ENCODE measurements at places on chromosomes 5 and 9.

DNA sequence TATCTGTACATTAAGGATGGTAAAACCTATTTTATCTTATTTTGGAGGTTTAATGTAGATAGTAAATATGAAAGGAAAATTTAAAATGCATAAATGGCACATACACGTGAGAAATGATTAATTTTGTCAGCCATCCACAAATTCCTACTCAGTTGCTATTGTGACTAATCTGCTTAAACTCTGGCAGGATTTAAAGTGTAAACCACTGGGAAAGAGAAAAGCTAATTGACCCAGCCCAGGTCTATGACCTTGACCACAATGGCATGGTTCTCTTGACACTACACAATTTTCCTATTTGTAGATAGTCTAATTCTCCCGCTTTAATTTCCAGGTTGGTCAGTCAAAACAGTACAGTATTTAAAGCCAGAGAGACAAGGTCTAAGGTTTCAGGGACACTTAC, 459.0 kb upstream of the KLF4 start:
- no peak for DNase-seq

DNA sequence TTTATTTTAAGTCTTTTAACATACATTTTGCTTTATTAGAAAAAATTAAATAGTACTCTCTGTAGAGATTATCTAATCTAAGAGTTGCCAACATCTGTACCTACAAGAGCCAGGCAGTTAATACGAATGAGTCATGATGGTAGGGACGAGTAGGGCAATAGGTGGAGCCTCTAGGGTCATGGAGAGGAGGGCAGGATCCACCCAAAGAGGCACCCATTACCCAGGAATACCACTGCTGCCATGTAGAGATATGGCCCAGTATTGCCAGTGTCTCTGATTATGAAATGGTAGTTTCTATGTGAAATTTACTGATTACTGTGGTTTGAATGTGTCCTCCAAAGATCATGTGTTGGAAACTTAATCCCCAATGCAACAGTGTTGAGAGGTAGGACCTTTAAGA, 170.4 kb downstream of the PIK3R1 start:
- DNase-seq, result peak; percentile 87

GRCh38 chr5:176185133-176185733, 53.0 kb upstream of the SIMC1 start:
- DNase-seq, result no peak

DNA sequence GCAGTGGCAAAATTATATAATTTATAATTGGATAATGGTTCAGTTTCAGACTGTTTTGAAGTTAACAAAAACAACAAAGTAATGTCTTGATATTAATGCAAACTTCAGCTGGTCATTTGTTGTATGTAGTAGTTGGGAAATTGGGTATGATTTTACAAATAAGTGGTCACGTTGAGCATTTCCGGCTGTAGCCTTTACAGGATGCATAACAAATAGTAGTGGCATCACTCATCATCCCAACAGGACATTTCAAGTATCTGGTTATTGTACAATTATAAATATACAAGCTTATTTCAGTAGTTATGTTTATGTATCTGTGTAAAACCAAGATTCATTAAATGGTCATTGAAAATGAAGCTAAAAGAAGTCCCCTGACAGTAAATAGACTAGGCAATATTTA, 72.9 kb downstream of the SMIM15 start:
- no peak for DNase-seq

- peak; percentile 62 for DNase-seq
Observed at GRCh38 chr5:144189800-144190429, 19.2 kb downstream of the KCTD16 start.

GRCh38 chr9:9170439-9171134, 1371.0 kb upstream of the DMAC1 start:
- DNase-seq, result no peak

DNA sequence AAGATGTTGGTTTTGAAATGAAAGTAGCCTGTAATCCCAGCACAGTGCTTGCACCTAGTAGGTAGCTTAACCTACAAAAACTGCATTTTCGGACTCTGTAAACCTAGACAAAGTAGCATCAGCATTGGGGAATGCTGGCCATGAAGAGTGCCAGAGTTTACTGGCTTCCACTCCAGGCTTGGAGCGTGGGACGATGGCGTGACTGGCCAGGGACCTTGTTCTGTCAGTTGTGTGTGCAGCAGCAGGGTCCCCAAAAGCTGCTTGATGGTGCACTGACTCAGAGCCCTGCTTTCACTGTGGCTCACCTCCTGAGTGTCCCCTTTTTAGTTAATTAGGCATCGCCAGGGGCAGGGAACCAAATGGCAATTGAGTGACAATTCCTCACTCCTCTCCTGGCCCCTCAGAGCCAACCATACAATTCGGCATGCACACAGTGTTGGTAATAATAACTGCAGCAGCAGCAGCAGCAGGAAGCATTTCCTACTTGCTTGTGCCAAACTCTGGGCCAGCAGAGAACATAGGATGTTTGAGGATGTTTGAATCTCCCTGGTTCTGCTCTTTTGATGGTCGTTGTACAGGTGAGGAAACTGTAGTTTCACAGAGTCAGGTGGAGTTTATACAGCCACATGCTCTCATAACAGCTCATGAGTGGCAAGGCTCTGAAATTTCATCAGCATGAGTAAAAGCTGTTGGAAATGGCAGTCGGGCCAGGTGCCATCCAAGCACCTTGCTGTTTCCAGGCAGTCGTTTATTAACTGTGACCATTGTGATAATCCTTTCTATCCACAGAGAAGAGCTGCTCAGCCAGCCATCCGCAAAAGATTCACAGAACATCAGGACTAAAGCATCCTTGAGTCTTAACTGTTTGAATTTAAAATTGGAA, 4.2 kb downstream of the UBE2QL1 start:
- no peak for DNase-seq

- no peak for DNase-seq
Observed at GRCh38 chr5:2334719-2335118, 416.8 kb downstream of the IRX2 start.

- DNase-seq, result no peak
Observed at GRCh38 chr5:144531188-144531587, 360.5 kb downstream of the KCTD16 start.

- DNase-seq, result peak; percentile 62
Observed at GRCh38 chr5:163407034-163407655, 30.2 kb upstream of the CCNG1 start.

GRCh38 chr9:28941856-28942255, 1368.6 kb upstream of the C9orf72 start:
- DNase-seq, result no peak

DNA sequence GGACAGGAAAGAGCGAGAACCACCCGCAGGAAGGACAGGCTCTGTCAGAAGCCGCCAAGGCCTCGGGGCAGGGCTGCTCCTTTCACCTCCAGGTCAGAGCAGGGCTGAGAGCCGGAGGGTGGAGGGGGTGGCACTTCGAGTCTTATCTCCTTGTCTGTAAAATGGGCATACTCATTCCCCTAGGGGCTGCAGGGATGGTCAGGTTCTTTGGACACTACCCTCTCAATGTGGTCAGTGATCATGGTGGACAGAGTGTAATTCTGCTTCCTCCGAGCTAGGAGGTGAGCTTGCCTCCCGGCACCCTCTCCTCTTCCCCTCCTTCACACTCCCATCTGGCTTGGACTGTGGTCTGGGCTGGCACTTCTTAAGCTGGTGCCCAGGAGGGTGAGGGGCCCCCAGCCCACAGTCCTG, 39.6 kb downstream of the RGS3 start:
- no peak for DNase-seq

DNA sequence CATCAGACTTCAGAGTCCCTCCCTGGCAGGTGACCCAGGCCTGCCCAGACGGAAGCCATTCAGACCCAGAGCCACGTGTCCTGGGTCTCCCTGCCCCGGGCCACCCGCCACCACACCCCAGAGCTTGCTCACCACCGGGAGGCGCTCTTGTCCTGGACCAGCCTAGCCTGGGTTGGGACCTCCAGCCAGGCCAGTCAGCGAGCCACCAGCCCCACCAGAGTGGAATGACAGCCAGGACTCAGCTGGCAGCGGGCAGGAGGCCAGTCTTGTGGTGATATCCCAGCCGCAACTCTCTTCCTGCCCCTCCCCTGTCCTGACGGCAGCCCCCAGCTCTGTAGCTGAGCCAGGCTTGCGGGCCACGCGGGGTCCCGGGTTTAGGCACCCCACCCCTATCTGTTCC, 1.7 kb upstream of the PTGDS start:
- DNase-seq, result peak; percentile 98

DNA sequence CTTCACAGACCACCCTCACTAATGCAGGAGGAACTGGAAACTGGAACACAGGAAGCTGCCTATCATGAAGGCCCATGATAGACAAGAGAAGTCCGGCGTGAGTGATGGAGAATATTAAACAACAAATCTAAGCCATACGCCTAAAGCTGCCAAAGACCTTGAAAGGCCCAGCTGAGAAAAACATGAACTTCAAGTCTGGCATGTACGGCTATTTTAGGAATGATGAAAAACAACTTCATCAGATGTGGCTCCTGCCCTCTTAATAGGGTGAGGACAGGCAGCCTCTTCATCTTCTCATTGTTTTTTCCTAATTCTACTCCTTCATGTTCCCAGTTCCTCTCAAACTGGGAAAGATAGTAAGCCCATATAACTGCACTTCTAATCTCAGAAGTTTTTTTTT, 20.3 kb downstream of the FBP1 start:
- DNase-seq, result no peak

DNA sequence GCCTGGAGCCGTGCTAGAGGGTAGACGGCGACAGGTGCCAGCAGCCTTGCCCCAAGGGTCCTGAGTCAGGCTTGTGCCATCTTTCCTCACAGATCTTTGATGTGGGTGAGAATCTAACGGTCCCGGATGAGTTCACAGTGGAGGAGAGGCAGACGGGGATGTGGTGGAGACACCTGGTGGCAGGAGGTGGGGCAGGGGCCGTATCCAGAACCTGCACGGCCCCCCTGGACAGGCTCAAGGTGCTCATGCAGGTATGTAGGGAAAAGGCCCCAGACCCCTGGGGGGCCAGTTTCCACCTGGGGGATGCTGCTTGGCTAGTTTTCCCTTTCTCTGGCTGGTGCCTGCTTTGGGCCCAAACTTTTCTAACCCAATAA, 24.0 kb downstream of the PTGES2 start:
- DNase-seq, result no peak
